ENCODE measurements at places on chromosomes 11 and 22.

DNA sequence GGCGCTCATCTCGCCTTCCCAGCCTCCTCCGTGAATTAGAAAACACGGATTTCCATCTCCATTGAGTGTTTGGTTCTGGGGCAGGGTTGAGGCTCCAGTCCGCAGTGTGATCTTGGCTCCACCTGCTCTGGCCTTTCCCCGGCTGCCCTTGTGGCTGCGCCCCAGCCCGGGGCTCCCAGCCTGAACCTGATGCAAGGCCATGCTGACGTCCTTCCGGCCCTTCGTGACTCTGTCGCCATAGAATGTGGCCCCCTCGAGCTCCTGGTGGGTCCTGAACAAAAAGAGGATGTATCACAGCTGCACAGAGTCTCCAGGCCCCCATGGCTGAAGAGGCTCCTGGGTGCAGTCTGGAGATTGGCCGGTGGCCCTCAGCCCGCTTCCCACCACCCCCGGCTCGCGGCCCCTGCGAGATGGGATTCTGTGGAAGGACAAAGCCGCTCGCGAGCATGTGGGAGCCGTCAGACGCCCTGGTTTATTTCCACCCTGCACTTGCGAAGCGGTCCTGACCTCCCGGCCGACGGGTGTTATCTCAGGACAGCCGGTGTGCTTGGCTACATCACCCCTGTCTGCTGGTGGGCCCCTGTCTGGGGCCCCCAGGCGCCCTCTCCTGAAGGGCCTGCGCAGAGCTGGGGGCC is 1214.0 kb downstream of the BRD1 start:
- no peak for DNase-seq

GRCh38 chr11:119153049-119153818 is 4.4 kb downstream of the ABCG4 start:
- no peak for DNase-seq

- peak; percentile 91 for DNase-seq
Measured at GRCh38 chr11:73141309-73142127, 600 bp downstream of the FCHSD2 start.

GRCh38 chr11:125276619-125276976 is 112.0 kb downstream of the PKNOX2 start:
- DNase-seq, result peak; percentile 1

GRCh38 chr22:22750335-22751042 is 106.1 kb downstream of the GGTLC2 start:
- DNase-seq, result no peak

DNA sequence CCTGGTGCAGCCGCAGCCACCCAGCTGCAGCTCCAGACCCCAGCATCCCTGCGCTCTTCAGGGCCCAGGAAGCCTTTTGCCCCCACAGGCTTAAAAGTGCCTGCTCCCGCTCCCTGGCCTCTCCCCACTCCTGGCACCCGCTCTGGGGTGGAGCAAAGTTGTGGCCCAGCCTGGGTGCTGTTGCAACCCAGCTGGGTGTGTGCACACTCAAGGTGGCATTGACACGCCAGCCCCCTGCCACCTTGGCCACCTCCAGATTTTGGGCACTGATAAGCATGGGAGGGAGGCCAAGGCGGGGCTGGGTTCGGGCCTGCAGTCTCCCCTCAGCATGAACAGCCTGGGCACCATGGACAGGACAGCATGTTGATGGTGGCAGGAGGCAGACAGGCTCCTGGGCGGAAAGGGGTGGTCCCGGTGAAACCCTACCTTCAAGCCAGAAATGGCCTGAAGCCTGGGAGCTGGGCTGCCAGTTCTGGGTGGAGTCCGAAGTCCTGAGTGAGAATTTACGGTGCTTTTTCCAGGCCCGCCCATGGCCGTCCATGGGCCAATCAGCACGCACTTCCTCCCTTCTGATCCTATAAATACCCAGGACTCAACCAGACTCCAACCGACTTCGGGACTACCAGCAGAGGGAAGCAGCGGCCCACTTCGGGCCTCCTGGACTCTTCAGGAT is 23.6 kb upstream of the RNASEH2C start:
- DNase-seq, result no peak

DNA sequence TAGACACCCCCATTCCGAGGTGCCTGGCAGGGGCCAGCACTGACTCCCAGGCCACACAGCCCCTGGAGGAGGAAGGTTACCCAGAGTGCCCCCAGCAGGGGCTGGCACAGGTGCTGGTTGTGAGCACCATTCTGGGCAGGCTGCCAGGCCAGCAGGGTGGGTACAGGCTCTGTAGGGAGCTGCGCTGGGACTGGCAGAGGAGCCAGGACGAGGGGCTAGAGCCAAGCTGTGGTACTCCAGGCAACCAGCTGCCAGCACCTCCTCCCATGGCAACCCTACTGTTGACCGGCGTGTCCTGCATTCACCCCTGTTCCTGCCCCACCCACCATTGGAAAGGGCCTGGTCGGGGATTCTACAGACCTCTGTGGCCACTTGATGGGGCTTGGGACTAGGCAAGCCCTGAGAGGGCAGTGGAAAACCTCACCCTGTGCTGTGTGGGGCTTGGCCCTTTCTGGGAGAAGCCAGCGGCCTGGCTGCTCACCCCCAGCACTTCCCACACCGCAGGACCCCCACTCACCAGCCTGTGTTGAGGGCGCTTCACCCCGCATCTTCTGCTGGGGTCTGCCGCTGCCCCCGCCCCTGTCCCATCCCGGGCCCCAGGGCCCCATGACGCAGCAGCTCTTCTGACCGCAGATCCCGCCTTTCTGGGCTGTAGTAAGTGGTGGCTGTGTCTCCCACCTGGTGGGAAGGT is 1.9 kb downstream of the CLDN5 start:
- DNase-seq, result peak; percentile 90

DNA sequence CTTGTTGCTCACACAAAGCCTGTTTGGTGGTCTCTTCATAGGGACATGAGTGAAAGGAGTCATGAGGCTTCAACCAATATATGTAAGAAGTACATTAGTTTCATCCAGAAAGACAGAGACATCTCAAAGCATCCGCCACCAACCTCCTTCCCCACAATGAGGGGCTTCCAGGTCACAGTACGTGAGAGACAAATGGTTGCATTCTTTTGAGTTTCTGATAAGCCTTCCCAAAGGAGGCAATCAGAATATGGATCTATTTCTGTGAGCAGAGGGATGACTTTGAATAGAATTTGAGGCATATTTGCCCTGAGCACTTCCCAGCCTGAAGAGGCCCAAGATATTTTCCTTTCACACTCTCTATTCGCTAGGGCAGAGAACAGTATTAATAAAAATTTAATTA is 931.1 kb downstream of the FAM181B start:
- DNase-seq, result no peak

DNA sequence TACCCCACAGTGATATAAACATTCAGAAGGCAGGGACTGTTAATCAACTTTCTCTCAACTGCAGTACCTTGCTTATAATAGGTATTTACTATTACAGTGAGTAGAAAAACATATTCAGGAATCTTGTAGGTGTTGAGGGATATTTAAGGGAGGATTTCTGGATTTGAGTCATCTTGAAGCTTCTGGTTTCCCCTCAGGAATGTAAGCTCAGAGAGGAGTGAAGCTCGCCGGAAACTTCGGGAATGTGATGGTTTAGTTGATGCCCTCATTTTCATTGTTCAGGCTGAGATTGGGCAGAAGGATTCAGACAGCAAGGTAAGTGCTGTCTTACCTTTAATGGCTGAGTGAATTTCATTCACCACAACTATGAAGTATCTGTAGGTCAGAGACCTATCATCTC is 42.9 kb downstream of the CTNND1 start:
- no peak for DNase-seq

DNA sequence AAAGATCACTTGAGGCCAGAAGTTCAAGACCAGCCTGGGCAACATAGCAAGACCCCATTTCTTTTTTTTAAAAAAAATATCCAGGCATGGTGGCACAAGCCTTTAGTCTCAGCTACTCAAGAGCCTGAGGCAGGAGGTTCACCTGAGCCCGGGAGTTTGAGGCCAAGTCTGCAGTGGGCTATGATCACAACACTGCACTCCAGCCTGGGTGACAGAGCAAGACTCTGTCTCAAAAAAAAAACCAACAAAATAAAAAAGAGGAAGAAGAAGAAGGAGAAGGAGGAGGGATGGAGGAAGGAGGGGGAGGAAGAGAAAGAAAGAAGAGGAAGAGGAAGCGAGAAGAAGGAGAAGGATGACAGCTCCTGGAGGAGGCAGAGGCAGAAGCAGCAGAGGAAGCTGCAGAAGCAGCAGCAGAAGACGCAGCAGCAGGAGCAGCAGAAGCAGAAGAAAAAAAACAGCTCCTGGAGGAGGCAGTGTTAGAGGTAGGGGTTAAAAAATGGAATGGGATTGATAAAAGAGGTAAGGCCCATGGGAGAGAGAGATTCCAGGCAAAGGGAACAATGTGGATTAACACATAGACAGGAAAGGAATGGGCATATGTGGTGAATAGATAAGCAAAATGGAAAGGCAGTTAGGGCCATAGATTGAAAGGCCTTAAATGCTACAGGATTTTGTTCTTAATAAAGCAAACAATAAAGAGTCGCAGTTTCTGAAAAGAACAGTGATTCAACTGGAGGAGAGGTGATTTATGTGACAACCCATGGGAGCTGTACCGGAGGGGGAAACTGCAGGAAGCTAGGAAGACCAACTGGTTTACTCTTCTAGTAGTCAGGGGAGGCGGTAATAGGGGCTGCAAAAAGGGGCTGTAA is 10.9 kb downstream of the PRCP start:
- no peak for DNase-seq

GRCh38 chr11:57249384-57250319 is 12.6 kb upstream of the APLNR start:
- peak; percentile 94 for DNase-seq

- no peak for DNase-seq
Measured at GRCh38 chr11:32435511-32435941, at the start of gene WT1. Gene WT1, minus strand, starts transcription at chr11:32435539.

- DNase-seq, result no peak
Measured at GRCh38 chr11:2664791-2665525, 34.8 kb downstream of the KCNQ1OT1 start.

GRCh38 chr11:1547467-1548098 is 24.5 kb downstream of the DUSP8 start:
- DNase-seq, result no peak

- DNase-seq, result no peak
Measured at GRCh38 chr22:31178859-31179258, 18.9 kb downstream of the RNF185 start.

DNA sequence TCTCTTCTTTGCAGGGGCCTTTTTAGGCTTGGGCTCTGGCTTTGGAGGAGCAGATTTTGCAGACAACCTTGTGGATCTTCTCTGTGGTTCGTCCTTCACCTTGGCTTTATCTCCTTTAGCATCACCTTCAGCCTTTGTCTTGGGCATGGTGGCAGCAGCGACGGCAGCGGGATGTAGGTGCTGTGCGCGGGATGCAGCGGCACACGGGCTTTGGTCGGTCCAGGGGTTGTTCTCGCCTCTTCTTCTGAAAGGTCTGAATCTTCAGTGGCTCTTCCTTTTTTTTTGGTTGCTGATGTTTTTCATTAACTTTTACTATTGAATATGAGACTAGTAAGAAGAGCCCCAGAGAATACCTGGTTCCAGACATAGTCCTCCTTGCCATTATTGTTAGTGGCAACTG is 10.0 kb downstream of the MEI1 start:
- no peak for DNase-seq

DNA sequence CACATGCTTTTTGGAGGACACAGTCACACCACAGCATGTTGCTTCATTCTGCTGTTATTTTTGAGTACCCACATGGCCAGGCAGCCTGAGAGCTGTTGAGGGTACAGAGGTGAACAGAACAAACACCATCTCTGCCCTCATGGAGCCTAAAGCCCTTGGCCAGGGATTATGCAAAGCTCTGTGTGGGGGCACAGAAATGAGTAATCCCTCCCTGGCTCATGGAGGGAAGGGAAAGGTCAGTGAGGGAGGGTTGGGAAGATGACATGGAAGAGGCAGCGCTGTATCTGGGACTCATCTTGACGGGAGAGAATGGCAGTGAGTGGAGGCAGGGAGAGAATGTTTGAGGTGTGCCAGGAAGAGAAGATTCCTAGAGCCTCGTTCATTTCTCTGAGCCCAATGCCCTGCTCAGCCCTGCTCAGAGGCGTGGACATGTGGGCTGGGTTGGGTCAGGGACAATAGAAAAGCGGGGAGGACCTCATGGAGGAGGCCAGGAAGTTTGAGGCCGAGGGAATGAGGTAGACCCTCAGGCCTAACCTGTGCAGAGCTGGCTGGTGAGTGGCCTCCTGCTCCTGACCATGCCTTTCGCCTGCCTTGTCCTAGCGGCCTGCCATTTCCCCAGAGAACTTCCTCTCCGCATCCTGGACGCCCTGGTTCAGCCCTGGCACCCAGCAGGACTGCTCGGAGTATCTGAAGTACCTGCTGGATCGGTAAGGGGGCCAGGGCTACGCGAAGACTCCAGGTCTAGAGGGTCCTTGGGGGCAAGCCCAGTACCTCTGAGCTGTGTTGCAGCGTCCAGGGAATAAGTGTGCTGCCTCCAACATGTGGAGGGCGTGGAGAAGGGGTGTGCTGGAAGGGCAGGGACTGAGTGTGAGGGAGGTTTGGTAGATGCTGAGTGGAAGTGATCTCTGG is 19.8 kb downstream of the USP35 start:
- DNase-seq, result peak; percentile 62

DNA sequence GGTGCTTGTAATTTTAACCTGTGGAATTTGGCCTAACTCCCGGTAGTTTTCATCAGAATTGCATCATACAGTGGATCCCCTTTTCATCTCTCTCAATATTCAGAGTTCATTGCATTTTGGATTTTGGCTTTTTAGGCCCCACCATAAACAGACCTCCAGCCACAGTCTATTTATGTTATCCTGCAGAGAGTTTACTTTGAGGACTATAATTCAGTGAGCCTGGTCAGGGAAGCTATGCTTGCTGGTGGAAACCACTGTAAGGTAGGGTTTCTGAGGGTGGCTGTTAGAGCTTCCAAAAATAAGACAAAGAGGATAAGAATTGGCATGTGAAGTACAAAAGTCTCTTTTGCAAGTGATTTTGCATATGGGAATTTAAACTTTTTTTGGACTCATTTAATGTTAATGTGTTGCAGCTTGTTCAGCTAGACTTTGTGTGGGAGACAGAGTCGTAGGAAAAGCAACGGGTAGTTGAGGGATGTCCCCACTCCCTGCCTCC is 34.8 kb upstream of the DDI1 start:
- no peak for DNase-seq

DNA sequence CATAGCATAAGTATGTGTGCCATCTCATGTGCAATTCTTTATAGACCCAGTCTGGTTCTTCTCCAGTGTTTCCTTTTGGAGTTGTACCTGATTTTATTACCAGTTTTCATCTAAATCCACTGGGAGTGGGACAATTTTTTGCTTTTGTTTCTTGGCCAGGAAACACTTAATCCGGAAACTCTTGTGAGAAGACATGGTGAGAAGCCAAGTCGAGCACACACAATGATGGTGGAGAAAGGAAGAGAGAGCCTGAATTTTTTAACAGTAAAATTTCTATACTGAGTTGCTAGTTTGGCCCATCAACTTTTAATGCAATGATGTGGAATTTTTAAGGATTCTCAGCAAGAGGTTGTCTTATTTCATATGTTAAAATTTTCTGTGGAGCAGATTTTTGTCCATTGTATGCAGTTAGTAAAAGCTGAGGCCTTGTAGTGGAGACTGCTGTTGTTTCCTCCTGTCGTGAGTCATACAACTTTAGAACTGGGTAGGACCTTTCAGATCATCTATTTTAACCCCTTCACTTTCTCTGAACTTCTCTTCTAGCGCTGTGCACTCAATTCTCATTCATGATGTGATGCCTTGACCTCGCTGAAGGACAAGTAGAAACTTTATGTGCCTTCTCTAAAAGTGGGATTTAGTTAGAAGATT is 17.1 kb downstream of the FAR1 start:
- no peak for DNase-seq

Data from posterior cingulate gyrus (tissue), 11 donors.